ENCODE measurements at places on chromosomes 13 and 19.

DNA sequence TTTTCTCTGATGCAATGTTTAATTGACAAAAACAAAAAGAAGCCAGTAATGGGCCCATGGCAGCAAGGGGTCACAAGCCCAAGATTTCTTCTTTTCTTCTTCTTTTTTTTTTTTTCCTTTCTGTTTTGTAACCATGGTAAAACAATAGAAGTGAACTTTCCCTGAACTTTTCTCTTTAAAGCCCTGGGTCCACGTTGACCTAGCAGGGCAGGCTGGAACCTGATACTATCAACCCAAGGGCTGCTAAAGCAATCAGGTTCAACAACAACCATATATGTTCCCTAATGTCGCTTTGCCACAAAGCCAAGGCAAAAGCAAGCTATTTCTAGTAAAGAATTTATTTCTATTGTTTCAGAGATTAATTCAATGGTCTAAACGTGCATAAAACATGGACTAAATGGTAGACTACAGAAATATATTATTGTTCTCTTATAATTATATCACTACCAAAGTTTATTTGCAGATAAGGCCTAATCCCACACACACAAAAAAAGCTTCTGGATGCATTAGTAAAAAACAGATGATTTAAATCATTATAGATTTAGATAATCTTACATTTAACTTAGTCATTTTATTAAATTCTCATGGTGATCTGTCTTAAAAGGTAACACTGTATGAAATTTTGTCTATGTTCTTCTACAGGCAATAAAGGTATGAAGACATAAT is 153.9 kb downstream of the DACH1 start:
- no peak for DNase-seq

DNA sequence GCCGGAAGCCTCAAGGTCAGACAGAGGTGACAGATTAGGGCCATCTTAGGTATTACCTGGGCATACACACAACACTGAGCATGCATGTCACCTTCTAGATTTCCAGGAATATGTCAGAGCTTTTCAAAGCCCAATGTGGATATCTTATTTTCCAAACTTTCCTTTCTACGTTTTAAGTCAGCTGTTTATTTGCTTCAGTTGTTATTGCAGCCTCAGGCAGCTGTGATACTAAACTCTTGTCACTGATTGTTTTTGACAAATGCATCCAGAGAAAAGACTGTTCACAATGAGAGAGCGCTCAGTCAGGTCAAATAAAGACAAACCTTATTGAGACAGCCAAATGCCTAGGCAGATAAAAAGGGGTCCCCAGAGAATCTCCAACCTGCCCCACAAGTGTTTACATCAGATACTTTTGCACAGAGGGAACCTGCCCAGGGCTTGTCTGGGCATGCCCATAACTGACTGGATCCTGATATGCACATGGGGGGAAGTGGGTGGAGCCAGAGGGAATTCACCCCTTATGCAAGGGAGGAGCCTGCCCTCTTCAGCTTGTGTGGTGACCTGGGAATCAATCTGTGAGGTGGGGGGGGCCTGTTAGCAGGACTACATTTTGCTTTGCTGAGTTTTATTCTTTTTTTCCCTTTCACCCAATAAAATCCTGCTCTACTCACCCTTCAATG is 28.5 kb downstream of the MED4 start:
- no peak for DNase-seq

DNA sequence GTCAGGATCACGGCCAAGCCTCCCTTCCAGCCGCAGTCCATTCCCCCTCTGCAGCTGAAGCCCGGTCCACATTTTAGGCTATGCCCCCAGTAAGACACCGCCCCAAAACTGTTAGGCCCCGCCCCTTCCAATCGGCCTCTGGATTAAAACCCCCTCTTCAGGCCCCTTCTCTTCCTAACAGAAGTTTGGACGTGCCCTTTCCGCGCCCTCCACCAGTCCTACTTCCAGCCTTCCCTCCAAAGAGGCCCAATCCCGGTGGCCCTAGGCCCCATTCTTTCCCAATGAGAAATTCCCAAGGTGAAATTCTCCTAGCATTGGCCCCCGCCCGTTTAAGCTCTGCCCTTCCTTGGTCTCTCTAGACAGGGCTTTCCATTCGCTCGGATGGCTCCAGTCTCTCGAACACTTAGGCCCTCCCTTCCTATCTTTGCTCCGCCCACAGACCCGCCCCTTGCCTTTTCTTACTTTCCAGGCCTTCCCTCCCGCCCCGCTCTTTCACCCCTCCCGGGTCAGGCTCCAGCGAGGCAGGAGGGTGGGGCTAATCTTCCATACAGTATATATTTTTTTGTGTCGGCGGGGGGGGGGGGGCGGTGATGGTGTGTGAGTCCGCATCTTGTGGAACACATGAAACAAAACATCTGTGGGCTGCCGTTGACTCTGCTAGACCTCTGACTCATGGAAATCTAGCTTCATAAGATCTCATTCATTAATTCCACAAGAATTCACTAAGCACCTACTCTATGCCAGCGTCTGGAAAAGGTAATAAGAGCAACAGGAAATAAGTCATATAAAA is 13.6 kb downstream of the LTBP4 start:
- no peak for DNase-seq

- no peak for DNase-seq
Measured at GRCh38 chr13:113916330-113916815, 52.5 kb upstream of the GAS6 start.

DNA sequence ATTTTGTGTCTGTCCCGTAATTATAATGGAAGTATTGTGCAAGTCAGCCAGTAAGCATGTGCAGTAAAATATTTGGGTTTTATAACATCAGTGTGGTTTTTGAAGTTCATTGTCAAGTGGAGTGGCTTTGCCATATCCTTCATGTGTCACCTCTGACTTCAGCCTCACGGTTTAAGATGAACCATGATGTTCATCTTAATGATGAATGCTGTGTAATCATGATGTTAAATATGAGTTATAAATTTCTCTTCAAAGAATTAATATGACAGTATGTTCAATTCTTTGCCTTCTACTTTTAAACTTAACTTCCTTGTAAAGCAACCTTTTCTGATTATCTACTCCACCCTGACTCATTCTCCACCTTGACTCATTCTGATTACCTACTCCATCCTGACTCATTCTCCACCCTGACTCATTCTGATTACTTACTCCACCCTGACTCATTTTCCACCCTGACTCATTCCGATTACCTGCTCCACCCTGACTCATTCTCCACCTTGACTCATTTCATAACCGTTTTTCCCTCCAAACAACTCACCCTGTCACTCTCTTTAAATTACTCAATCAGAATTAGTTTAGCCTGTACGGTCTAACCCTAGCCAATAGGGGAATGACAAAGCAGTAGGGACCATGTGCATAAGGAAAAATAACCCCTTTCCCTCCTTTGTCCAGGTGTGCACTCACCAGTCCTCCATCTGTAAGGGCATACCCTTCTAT is 50.3 kb upstream of the ANKRD10 start:
- no peak for DNase-seq

GRCh38 chr13:112220296-112220875 is 153.4 kb downstream of the SOX1 start:
- DNase-seq, result no peak

- DNase-seq, result no peak
Measured at GRCh38 chr19:46466536-46467196, 4.7 kb downstream of the PNMA8A start.

DNA sequence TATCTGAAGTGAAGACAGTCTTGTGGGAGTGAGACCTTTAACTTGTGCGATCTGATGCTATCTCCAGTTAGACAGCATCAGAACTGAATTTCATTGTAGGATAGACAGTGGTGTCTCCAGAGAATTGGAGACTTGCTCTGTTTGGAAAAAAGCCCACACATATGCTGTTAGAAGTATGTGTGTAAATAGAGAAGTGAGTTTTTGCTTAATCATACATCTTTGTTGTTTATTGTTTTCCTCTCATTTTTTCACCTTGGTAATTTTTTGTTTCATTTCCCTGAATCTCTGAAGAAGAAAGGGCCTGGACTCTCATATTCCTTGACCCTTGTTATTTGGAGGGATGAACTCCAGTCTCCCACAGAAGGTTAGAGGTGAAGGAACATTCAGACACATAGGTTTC is 21.8 kb downstream of the FPR3 start:
- DNase-seq, result no peak

- no peak for DNase-seq
Measured at GRCh38 chr19:13975870-13976269, 23.6 kb downstream of the DCAF15 start.

GRCh38 chr19:12695096-12695495 is 1.3 kb downstream of the FBXW9 start:
- no peak for DNase-seq

- DNase-seq, result no peak
Measured at GRCh38 chr13:75512253-75512652, 25.4 kb downstream of the COMMD6 start.

DNA sequence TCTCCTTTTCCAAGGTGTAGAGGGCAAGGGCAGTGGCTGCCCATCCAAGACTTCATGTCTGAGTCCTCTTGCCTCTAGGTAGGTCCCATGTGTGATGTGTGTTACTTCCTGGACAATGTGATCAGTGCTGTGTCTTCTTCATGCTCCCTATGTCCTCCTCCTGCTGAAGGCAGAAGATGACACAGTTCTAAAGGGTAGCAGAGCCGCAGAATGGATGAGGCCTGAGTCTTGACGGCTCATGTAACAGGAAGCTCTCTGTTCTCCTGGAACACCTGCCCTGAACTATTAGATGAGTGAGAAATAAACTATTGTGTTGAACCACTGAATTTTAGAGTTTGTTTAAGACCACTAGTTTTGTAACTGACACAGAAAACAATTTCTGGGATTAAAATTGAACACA is 165.9 kb downstream of the NDFIP2 start:
- DNase-seq, result no peak

- DNase-seq, result no peak
Measured at GRCh38 chr13:114119196-114119595, 13.2 kb downstream of the RASA3 start.

GRCh38 chr13:23434491-23434890 is 989 bp upstream of the SACS start:
- no peak for DNase-seq

GRCh38 chr19:1967087-1967608 is 26.2 kb downstream of the CSNK1G2 start:
- DNase-seq, result no peak

- DNase-seq, result no peak
Measured at GRCh38 chr13:103067751-103068555, 1.7 kb upstream of the SLC10A2 start.

DNA sequence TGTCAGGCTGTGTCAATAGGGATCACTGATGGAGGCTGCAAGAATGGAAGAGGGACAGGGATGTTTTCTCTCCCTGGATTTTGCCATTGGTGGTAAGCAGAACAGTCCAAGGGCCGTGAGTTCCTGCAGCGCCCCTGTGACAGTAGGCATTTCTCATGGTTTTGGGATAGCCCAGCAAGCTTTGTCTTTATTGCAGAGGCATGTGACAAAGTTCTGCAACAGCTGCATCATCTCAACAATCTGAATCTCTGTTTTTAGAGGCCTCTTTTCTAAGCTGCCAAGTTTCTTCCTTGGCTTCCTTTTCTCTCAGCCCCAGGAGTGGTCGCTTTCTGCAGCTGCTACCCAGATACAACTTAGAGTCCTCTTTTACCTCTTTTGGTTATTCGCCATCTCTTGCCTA is 95.7 kb upstream of the TSHZ3 start:
- no peak for DNase-seq

GRCh38 chr19:3862826-3863500 is 5.9 kb downstream of the ZFR2 start:
- no peak for DNase-seq

GRCh38 chr13:82713687-82714405 is 1168.4 kb downstream of the SLITRK1 start:
- no peak for DNase-seq

GRCh38 chr13:113577881-113578435 is 6.6 kb upstream of the TFDP1 start:
- no peak for DNase-seq

- no peak for DNase-seq
Measured at GRCh38 chr13:111387945-111388600, 67.6 kb downstream of the TEX29 start.

- no peak for DNase-seq
Measured at GRCh38 chr13:49021953-49022352, 46.2 kb downstream of the FNDC3A start.

- DNase-seq, result no peak
Measured at GRCh38 chr13:24203273-24203672, 42.8 kb downstream of the SPATA13 start.

GRCh38 chr13:46386392-46387063 is 524 bp downstream of the RUBCNL start:
- DNase-seq, result no peak

DNA sequence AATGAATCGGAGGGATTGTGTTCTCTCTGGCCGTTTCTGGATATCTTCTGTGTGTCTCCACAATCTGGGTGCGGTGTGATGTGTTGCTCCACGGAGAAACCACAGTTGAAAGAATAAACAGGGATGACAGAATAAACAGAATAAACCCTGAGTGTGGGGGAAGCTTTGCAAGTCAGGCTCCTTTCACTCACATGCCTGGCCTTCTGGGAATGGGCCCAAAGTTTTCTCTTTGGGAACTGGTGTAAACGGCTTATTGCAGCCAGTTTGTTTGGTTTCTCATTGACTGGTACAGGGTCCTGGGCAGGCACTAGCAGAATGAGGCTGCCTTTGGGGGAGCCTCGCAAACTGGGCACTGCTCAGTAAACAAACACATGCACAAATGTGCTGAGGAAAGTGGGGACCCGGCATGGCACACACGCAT is 324.7 kb downstream of the DLEU7 start:
- DNase-seq, result no peak

DNA sequence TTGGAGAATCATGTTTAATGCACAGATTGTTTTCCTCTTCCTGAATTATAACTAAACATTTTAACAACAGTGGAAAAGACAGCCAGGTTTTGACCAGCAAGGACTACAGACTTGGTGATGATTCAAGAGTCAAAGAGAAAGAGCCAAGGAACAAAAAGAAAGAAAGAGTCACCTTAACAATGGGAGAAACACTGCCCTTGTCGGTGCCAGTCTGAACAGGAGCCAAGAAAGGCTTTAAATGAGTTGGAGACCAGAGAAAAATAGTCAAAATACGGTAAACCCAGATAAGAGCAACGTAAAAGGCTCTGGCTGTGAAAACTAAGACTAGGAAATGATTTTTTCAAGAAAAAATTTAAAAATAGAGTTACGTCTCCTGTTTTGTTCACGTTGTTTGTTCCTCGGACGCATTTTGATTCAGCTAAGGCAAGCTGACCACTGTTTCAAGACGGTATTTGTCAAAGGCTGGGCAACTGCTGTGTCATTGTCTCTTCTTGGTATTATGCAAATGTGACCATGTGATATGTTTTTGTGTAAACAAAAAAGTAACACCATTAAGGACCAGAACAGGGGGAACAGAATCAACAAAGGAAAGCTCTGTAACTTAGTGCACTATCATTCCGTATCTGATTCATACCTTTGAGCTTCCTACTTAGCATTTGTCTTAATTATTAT is 634.5 kb downstream of the LIG4 start:
- no peak for DNase-seq

GRCh38 chr13:72144636-72145035 is 277.6 kb upstream of the DACH1 start:
- DNase-seq, result no peak

DNA sequence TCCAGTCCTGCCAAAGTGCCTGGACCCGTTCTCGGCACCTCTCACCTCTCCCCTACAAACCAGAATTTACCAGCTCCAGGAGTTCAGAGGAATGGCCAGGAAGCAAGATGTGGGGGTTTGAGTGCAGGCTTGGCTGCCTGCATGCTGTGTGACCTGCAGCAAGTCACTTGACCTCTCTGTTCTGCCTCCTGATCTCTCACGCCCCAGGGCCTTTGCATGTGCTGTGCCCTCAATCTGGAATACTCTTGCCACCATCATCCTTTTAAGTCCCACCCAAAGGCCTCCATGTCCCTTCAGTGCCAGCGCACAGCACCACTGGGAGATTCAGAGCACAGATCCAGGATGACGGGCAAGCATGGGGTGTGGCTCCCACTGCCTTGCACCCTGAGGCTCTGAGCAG is 43.4 kb downstream of the MYO9B start:
- DNase-seq, result no peak

- DNase-seq, result no peak
Measured at GRCh38 chr13:41601718-41602445, 144.5 kb downstream of the RGCC start.
